ENCODE measurements at places on chromosomes 4 and X.

GRCh38 chrX:55695227-55696018 is 22.1 kb upstream of the RRAGB start:
- no peak for DNase-seq

DNA sequence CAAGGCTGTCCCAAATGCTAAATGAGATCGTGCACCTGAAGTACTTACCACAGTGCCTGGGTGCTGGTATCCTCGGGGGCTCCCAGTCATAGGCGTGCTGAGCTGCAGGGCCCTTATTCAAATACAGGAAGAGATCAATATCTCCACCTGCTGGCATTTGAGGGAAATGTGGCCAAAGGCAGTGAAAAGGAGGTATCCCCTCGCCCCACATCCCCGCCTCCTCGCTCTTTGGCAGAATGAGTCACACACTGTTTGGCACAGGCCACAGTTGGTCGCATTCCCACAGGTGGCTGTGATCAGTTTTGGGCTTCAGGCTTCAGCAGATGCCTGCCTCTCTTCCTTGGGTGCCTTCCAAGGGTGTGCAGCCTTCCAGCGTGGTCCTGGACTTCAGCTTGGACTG is 28.4 kb downstream of the ZNF185 start:
- peak; percentile 61 for DNase-seq

GRCh38 chr4:5660185-5660584 is 48.2 kb downstream of the EVC2 start:
- no peak for DNase-seq

GRCh38 chrX:9873360-9873759 is 87.1 kb downstream of the SHROOM2 start:
- no peak for DNase-seq

GRCh38 chr4:188603646-188604045 is 464.4 kb downstream of the TRIML1 start:
- DNase-seq = no peak

DNA sequence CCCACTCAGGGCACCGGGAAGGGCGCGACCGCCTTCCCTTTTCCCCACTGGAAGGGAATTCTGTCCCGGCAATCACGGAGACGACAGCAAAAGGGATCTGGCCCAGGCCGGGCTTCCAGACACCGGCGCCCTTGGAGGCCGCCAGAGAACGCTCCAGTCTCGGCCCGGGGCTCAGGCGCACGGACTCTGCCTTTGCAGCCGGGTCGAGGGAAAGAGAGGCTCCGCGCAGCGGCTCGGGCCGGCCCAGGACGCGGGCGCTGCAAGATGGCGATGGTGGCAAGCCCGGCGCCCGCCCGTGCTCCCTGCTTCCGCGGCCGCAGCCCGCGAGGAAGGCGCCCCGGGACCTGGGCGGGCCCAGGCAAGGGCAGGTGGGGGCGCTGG is 1.1 kb downstream of the CTBP1 start:
- DNase-seq = no peak

DNA sequence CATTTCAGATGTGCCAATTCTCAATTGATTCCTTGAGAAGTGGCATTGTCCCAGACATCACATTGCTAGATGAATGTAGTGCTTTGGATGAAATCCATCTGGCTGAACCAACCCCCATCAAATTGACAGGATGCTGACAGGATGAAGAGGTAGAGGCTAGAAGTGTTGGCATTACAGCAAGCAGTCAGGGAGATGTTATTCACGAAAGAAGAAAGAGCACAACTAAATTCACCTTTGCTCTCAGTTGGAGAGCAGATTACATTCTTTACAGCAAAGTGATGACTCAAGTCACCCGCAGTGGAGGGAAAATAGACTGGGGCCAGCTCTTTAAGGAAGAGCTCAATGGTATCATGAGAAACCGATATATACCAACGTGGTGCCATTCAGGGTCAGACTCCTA is 259.6 kb downstream of the C4orf33 start:
- no peak for DNase-seq

DNA sequence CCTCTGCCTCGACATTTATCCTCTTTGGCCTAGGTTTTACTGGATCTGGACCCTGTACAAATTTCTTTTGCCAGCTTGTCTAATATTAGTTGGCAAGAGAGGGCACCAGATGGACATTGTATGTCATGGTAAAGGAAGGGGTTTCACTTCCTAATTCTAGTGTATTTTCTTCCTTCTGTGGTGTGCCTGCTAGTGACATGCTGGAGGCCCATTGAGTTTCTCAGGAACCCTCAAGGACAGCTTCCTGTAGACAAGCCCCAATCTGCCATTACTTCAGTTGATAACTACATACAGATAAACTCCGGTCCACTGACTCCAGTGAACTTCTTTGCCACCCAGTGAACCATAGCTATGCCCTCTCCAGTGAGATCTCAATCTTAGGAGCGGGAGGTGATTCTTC is 116.9 kb downstream of the STPG2 start:
- no peak for DNase-seq

- DNase-seq = no peak
Measured at GRCh38 chr4:56659946-56660345, 21.1 kb downstream of the HOPX start.

- DNase-seq = no peak
Measured at GRCh38 chr4:1017706-1018105, 6.3 kb downstream of the FGFRL1 start.

DNA sequence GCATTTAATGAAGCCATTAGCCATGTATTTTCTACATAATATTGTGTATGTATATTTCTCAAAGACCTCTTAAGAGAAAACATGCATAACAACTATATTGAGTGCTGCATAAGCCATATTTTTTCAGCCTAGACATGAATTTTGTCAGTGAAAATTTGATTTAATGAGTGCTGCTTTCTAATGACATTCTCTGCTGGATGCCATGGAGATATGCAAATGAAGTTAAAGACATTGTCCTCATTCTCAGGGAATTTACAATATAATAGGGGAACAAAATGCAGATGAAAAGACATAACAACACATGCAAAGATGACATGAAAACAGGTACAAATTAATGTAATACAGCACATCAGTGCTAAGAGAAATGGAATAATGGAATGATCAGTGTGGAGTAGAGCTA is 118.7 kb downstream of the ATOH1 start:
- DNase-seq = no peak

- DNase-seq = no peak
Measured at GRCh38 chr4:24884902-24885301, 27.9 kb downstream of the CCDC149 start.

- no peak for DNase-seq
Measured at GRCh38 chrX:47112316-47112954, 32.1 kb downstream of the NDUFB11 start.

- no peak for DNase-seq
Measured at GRCh38 chr4:86498863-86499166, 95.3 kb upstream of the PTPN13 start.

GRCh38 chrX:40157228-40158035 is 59.7 kb upstream of the BCOR start:
- no peak for DNase-seq

GRCh38 chr4:76208005-76208765 is 5.4 kb downstream of the SCARB2 start:
- DNase-seq = peak; percentile 88

GRCh38 chr4:23763559-23763958 is 126.3 kb downstream of the PPARGC1A start:
- no peak for DNase-seq

- no peak for DNase-seq
Measured at GRCh38 chr4:24024605-24025004, 134.8 kb upstream of the PPARGC1A start.

DNA sequence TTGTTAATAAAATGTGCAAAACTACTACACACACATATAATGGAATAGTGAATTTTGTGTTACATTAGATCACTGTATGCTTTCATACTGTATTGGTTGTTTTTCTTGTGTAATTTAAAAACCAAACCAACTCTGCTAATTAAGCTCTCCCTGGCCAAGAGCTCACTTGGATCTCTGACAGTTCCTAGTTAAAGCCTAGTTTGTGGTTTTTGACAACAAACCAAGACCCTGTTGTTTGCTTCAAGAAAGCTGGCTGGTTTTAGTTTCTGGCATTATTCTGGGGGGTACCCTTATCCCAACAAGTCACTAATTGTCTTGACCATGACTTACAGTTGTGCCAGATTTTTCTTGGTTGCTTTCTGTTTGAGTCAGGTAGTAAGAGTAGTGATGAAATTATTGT is 121.4 kb upstream of the CXorf66 start:
- no peak for DNase-seq

DNA sequence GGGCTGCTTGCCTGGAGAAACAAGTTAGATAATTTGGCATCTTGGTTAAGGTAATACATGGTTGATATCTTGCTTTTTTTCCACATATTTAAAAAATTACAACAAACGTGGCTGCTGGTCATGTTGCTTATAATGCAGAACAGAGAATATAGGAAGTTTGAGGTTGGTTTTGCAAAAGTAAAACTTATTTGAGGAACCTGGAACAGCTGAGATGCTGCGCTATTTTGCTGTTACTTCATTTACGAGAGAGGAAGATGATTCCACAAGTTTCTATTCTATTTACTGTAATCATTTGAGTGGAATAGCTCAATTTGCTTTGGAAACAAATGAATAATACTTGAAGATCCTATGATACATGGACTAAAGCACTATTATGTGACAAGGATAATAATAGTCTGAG is 118.9 kb downstream of the TMA16 start:
- no peak for DNase-seq

DNA sequence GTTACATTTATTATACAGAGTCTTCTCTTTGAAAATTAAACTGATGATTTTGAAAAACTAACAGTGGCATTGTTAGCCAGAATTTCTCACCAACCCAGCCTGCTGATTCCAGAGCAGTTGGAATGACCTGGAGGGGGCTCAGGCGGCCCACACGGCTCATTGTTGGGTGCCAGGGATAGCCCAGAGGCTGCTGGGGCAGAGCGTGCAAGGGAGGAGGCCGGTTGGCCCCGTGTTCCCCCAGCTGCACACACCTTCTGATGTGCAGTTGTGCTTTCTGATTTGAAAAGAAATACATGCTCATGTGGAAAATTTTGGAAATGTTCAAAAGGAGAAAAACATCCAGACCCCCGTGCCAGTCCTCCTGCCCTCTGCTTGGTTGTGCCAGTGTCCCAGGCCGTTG is 20.6 kb downstream of the WFS1 start:
- DNase-seq = no peak

DNA sequence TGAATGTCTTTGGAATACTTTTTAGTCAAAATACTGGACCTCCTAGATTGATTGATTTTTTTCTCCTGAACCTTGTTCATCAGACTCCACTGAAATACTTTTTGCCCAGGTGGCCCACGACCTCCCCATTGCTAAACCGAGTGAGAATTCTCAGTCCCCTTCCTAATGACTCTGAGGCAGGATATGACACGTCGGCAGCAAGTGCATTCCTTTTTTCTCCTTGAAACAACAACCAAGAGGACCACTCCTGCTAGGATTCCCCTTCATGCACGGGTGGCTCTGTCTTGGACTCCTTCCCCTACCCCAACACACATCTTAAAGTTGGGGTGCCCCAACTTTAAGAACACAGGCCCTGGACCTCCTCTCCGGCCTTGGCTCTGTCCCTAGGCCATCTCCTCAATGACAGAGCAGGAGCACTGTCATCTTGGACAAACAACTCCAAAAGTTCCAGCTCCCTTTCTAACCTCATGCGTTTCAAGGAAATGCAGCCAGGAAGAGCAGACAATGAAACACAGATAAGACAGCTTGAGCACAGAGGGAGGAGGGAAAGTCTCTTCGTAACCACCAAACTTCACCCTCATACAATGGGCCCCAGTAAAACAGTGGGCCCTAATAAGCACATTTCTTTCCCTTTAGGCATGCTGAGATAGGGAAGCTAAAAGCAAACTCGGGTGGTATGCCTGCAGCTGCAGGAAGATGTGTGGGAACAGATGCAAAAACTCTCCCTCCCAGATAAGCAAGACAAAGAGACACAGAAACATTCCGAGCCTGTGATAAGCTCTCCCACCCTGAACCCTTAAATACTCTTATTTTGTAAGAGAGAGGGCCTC is 33.9 kb downstream of the ZBTB49 start:
- no peak for DNase-seq

GRCh38 chrX:33129607-33130006 is 81.7 kb downstream of the DMD start:
- no peak for DNase-seq
